ENCODE measurements at places on chromosomes 5 and 9. TPM values are rescaled to one million over a fixed set of nuclear protein-coding genes. Genes with fewer than 3 reads are reported as not detected.

Gene TICAM2
- total RNA-seq: 5.3 TPM

Gene SELENOP
- 398 TPM for total RNA-seq

Gene PDE6A
- total RNA-seq: 0.44 TPM

Gene ZNF618
- 7.7 TPM for total RNA-seq

Gene ANKRD33B
- total RNA-seq: 8.1 TPM

Gene OLFML2A
- 29.6 TPM for total RNA-seq

Gene PCDHGB1
- 8.6 TPM for total RNA-seq

Gene GHR
- 12.2 TPM for total RNA-seq

Gene PHF2
- 32.0 TPM for total RNA-seq

Gene PCDHA4
- total RNA-seq: 8.6 TPM

Gene PCDHA2
- total RNA-seq: 0.99 TPM

Gene STK32A
- total RNA-seq: 36.3 TPM

Gene ENTPD2
- total RNA-seq: 7.9 TPM

Gene TRMT10B
- 4.8 TPM for total RNA-seq

Gene ARHGEF28
- 25.7 TPM for total RNA-seq

All from spinal cord (tissue), 10 donors.